ENCODE measurements at places on chromosomes 6 and 20.

DNA sequence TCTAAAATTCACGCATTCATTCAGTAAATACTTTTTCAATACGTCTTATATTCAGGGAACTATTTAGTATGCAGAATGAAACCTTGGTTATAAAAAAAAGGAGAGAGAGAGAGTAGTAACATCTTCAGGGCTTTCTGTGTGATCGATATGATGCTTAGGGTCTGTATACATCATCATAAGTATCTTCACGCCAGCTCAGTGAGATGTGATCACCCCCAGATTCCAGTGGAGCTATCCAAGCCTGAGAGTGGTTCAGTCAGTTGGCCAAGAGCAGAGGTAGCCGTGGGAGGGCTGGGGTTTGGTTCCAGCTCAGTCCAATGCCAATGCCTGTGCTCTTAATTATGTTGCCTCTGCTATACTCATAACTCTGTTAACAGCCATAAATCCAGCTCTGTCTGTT is 8.6 kb downstream of the CD83 start:
- no peak overlapping the region for H3K4me3 ChIP-seq
- H3K27me3 ChIP-seq: no peaks in the 10 kb centered on the region
- no peaks in the 10 kb centered on the region for H3K36me3 ChIP-seq
- no peaks in the 10 kb centered on the region for H3K4me1 ChIP-seq
- H3K27ac ChIP-seq: no peak overlapping the region

DNA sequence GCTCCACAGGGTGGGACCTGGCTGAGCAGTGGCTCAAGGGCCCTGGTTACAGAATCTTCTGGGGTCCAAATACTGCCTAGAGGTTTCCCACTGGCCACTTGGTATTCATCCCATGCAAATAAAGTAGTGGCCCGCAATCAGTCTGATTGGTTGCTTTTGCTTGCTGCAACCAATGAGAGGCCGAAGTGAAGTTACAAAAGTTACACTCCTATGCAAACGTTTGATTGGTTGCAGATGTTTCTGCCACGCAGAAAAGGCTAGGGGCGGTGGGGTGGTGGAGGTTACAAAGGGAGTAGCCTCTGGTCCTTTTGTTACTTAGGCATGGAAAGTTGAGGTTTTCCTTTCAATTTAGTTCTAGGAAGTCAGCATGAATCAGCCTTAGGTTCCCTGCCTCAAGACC is 3.6 kb upstream of the NHLRC1 start:
- H3K36me3 ChIP-seq: peaks cover 2% of the 10 kb centered on the region
- H3K27me3 ChIP-seq: no peaks in the 10 kb centered on the region
- H3K4me1 ChIP-seq: peaks cover 5% of the 10 kb centered on the region
- H3K27ac ChIP-seq: no peak overlapping the region
- no peak for DNase-seq
- H3K4me3 ChIP-seq: no peak overlapping the region

DNA sequence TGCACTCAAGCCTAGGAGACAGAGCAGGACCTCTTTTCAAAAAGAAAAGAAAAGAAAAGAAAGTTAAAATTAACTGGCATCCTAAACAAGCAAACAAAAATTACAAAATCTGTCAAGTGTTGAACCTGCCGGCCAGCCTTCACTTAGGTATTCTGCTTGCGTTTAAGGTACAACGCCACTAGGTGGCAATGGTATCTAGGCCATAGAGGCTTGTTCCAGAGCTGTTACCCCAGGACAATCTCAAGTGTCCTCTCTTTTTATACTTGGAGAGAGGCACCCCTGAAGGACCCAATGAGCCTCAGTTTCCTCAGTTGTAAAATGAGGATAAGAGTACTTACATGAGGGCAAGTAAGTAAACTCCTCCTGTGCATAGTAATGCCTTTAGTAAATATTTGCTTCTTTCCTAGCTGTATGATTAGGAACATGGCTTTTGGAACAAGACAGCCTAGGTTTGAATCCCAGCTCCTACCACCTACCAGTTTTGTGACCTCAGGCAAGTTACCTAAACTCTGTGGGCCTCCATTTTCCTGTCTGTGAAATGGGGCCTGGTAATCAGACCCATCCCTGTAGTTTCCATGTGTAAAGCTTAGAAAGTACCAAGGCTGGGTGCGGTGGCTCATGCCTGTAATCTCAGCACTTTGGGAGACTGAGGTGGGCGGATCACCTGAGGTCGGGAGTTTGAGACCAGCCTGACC is 5.8 kb upstream of the PACSIN1 start:
- peaks cover 8% of the 10 kb centered on the region for H3K27me3 ChIP-seq
- H3K4me3 ChIP-seq: no peak overlapping the region
- peak; percentile 20 for DNase-seq
- no peaks in the 10 kb centered on the region for H3K36me3 ChIP-seq
- H3K27ac ChIP-seq: no peak overlapping the region
- H3K4me1 ChIP-seq: no peaks in the 10 kb centered on the region

DNA sequence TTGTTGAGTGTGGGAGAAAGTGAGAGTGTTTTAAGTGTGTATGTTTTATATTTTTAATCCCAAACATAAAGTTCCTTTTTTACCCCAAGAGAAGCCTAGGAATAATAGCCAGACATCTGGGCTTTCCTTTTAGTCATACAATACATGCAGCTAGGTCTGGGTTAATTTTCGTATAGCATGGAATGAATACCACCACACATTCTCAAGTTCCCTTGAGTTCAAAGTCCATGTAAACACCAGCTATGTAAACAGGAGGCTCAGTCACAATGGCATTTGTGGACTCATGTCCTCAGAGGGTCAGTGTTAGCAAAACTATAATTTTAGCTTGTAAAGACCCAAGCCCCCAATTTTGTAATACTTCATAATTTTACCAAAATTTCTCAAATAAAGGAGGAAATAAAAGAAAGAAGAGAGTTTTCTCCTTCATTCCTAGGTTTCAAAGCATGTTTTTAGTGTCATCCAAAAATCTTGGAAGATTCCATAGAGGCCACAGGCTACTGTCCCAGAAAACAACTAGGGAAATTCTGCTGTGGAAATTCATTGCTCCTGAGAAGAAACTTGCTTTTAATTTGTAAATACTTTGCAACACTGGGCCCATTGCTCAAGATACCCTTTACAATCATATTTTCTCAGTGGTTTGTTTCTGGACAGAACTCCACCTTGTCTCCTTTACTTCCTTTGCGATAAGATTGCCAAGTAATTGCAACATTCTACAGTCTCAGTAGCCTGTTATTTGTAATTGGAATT is 671.2 kb downstream of the COL12A1 start:
- no peak overlapping the region for H3K27ac ChIP-seq
- H3K27me3 ChIP-seq: no peaks in the 10 kb centered on the region
- no peaks in the 10 kb centered on the region for H3K4me1 ChIP-seq
- H3K4me3 ChIP-seq: no peak overlapping the region
- no peaks in the 10 kb centered on the region for H3K36me3 ChIP-seq
- DNase-seq: peak; percentile 47

DNA sequence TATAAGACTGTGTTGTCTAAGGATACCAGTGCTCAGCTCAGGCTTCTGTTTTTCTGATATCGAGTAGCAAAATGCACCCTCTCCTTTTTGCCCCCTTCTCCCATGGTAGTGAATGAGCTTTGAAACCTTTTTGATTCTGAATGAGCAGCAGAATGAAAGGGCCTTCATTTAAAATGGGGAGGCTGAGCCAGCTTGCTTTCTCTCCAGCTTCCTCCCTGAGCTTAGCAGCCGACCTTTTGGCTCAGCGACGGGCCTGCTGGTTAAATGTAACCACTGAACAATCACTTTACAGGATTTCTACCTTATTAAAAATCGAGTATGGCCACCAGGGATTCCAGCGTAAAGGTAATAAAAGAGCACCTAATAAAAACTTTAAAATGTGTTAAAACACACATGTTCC is 133.7 kb upstream of the SPACA1 start:
- no peak overlapping the region for H3K27ac ChIP-seq
- peaks cover 19% of the 10 kb centered on the region for H3K27me3 ChIP-seq
- no peak for DNase-seq
- H3K36me3 ChIP-seq: no peaks in the 10 kb centered on the region
- H3K4me1 ChIP-seq: peaks cover 19% of the 10 kb centered on the region
- H3K4me3 ChIP-seq: no peak overlapping the region

- H3K4me1 ChIP-seq: peaks cover 17% of the 10 kb centered on the region
- no peaks in the 10 kb centered on the region for H3K36me3 ChIP-seq
- H3K27me3 ChIP-seq: no peaks in the 10 kb centered on the region
- no peak overlapping the region for H3K4me3 ChIP-seq
- H3K27ac ChIP-seq: no peak overlapping the region
Measured at GRCh38 chr20:8227293-8227692, 95.2 kb downstream of the PLCB1 start.

DNA sequence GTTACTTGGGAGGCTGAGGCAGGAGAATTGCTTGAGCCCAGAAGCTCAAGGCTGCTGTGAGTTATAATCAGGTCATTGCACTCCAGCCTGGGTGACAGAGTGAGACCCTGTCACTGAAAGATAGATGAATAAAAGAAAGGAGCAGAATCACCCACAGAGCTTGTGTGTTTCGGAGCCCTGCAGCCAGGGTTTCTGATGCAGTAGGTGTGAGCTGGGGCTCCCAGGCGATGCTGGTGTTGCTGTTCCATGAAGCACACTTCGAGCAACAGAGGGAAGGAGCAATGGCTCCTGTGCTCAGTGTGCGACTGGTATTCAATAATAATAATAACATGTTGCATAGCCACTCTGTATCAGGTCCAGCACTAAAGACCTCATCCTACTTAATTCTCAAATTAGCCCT is 197.5 kb upstream of the CST7 start:
- no peak overlapping the region for H3K4me3 ChIP-seq
- no peaks in the 10 kb centered on the region for H3K27me3 ChIP-seq
- no peaks in the 10 kb centered on the region for H3K4me1 ChIP-seq

GRCh38 chr6:112416866-112417265 is 69.7 kb downstream of the RFPL4B start:
- H3K27ac ChIP-seq: no peak overlapping the region
- H3K4me3 ChIP-seq: no peak overlapping the region
- DNase-seq: no peak
- no peaks in the 10 kb centered on the region for H3K27me3 ChIP-seq
- H3K36me3 ChIP-seq: no peaks in the 10 kb centered on the region
- H3K4me1 ChIP-seq: no peaks in the 10 kb centered on the region

DNA sequence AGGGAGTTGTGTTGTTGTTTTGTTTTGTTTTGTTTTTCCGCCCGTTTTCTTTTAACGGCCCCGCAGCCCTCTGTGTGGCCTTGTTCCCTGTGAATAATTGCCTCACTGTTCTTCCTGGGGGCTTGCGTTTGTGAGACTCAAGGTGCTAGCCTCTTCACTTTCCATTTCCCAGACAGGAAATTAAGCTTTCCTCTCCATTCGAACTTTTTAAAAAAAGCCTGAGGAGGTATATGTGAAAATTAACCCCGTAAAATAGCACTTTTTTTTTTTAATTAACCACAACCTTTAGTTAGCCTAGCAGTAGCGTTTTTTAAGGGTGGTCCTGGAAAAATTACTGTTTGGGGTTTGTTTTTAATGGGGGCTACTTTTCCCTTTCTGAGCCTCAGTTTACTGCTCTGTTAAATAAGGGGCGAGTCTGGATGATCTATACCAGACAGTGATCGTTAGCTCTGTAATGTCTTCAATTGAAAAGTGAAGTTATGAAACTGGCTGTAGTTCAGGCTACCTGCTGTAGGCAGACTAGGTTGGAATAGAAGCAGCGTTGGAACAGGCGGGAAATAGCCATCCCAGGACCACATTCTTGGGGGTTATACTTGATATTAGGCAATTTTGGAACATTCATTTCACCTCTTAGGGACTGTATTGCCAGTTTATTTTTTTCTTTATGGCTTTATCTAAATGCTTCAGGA is 1.7 kb downstream of the STX16 start:
- H3K4me1 ChIP-seq: peaks cover 43% of the 10 kb centered on the region
- peak overlapping the region; percentile 86 for H3K4me3 ChIP-seq

DNA sequence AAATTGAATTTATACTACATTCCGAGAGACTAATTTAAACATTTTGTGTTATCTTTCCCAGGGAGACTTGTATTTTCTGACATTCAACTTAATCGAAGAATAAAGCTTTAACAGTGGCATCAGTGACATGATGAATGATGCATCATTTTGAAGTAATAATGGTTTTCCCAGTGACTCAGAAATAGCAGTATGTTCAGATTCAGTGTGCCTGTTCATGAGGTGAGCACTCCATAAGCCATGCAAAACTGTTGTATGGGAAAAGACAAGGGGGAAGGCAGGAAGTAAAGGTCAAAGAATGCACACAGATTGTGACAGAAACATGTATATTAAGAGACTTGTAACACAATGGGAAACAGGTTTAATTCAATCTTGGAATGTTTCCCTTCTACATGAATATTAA is 1348.2 kb upstream of the GJE1 start:
- H3K4me3 ChIP-seq: no peak overlapping the region
- no peaks in the 10 kb centered on the region for H3K4me1 ChIP-seq
- H3K27ac ChIP-seq: no peak overlapping the region
- peak; percentile 20 for DNase-seq
- H3K27me3 ChIP-seq: no peaks in the 10 kb centered on the region

GRCh38 chr6:33577718-33578117 is 2.4 kb downstream of the BAK1 start:
- peaks cover 22% of the 10 kb centered on the region for H3K36me3 ChIP-seq
- no peak overlapping the region for H3K27ac ChIP-seq
- H3K4me3 ChIP-seq: no peak overlapping the region

DNA sequence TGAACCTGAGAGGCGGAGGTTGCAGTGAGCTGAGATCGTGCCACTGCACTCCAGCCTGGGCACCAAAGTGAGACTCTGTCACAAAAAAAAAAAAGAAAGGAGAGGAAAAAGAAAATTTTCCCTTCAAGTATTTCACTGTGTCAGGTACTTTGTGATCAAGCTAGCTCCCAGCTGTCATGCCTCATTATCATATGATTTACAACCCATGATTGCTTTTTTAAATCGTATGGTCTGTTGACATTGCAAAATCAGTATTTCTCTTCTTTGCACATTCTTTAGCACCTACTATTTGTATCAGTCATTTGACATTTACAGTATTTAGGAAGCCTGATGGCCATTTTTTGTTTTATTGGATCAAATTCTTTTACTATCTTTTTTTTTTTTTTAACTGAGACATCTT is 22.4 kb downstream of the SASH1 start:
- no peaks in the 10 kb centered on the region for H3K27me3 ChIP-seq
- H3K4me3 ChIP-seq: no peak overlapping the region
- no peaks in the 10 kb centered on the region for H3K36me3 ChIP-seq
- peaks cover 12% of the 10 kb centered on the region for H3K4me1 ChIP-seq
- no peak overlapping the region for H3K27ac ChIP-seq

- DNase-seq: no peak
- H3K4me1 ChIP-seq: no peaks in the 10 kb centered on the region
- H3K36me3 ChIP-seq: no peaks in the 10 kb centered on the region
- H3K27me3 ChIP-seq: no peaks in the 10 kb centered on the region
- H3K4me3 ChIP-seq: no peak overlapping the region
Measured at GRCh38 chr6:154041001-154041400, 2.0 kb downstream of the OPRM1 start.

GRCh38 chr20:62529896-62530642 is 54.3 kb upstream of the GATA5 start:
- H3K27me3 ChIP-seq: peaks cover 6% of the 10 kb centered on the region
- no peak overlapping the region for H3K27ac ChIP-seq
- H3K4me3 ChIP-seq: no peak overlapping the region
- no peaks in the 10 kb centered on the region for H3K4me1 ChIP-seq
- no peaks in the 10 kb centered on the region for H3K36me3 ChIP-seq

- no peaks in the 10 kb centered on the region for H3K27me3 ChIP-seq
- H3K36me3 ChIP-seq: no peaks in the 10 kb centered on the region
Measured at GRCh38 chr20:49187330-49187850, 744 bp downstream of the STAU1 start.

- DNase-seq: peak; percentile 32
- peak overlapping the region; percentile 35 for H3K27ac ChIP-seq
- no peaks in the 10 kb centered on the region for H3K36me3 ChIP-seq
Measured at GRCh38 chr6:47187893-47188587, 121.7 kb downstream of the TNFRSF21 start.

- H3K4me3 ChIP-seq: no peak overlapping the region
- H3K27me3 ChIP-seq: peaks cover 7% of the 10 kb centered on the region
- H3K4me1 ChIP-seq: peaks cover 6% of the 10 kb centered on the region
- H3K36me3 ChIP-seq: no peaks in the 10 kb centered on the region
Measured at GRCh38 chr6:166675736-166676135, 48.7 kb upstream of the RPS6KA2 start.

Data from astrocyte (in vitro differentiated cells and primary cell).